SK-MEL-5 (cell line): ENCODE measurements at places on chromosomes 11 and 22. TPM values are rescaled to one million over a fixed set of nuclear protein-coding genes. Genes with fewer than 3 reads are reported as not detected.

DNA sequence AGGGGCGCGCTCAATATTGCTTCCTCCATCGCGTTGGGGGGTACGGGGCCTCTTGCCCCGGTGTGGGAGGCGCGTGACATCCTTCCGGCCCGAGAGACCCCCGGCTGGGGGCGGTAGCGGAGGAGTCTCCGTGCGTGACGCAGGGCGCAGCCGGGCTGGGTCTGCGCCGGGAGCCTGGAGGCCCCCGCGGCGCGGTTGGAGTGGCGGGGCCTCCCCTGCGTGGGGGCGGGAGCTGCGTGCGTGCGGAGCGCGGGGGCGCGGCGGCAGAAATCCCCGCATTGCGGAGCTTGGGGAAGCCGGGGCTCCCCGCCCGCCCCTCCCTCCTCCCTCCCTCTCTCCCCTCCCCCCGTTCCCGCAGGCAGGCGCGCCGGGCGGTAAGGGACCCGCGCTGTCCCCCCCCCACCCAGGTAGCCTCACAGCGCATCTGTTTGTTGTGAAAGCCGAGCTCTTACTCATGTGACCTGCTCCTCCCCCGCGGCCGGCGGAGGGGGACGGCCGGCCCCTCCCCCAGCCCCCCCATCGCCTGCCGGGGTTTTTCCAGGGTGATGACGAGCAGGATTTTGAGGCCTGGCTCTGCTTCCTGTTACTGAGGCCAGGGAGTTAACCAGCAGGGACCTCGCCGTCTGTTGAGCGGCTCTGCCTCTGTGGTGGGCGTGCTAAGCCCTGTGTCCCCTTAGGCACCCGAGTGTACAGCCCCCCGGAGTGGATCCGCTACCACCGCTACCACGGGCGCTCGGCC is 1.6 kb downstream of the PIM3 start:
- DNase-seq, result peak; percentile 87

DNA sequence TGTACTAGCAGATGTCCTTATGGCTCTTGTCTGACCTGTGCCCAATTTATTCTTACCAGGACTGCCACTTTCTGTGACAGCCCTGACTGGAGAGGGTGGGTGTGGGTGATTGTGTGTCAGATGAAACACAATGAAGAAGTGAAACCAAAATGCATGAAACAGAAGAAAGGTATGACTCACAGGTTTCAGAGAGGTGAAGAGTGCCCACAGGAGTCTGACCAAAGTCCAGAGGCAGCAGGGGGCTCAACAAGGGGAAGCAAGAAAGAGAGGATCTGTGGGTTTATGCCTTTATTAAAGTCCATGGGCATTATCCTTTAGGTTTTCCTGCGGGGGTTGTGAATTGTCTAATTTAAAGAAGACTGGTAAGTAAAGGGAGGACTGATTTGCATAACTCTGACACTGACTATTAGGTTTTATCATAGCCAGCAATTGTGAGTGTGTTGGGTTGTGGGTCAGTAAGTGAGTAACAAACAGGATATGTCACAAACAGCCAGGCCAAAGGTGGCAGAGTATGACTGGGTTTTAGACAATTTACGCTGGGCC is 3.9 kb upstream of the OR4C6 start:
- DNase-seq, result no peak

THY1 gene
- total RNA-seq, result 0.32 and 0.88 TPM in 2 replicates

ZNF280A gene
- 8.6 and 10.6 TPM in 2 replicates for total RNA-seq
